ENCODE measurements at places on chromosomes 5 and 9. TPM values are rescaled to one million over a fixed set of nuclear protein-coding genes. Genes with fewer than 3 reads are reported as not detected.

The GHR gene
- total RNA-seq, result 1.5 TPM

The PCDHAC2 gene
- not detected for total RNA-seq

The OTP gene
- not detected for total RNA-seq

The MED22 gene
- total RNA-seq, result 28.6 TPM

The UNC5A gene
- total RNA-seq, result not detected

The SPOCK1 gene
- total RNA-seq, result 238 TPM

The CARTPT gene
- total RNA-seq, result not detected

The TCF7 gene
- 1.4 TPM for total RNA-seq

The CCDC192 gene
- not detected for total RNA-seq

- peak; percentile 58 for DNase-seq
Observed at GRCh38 chr9:20753761-20754160, 69.7 kb downstream of the FOCAD start.

DNA sequence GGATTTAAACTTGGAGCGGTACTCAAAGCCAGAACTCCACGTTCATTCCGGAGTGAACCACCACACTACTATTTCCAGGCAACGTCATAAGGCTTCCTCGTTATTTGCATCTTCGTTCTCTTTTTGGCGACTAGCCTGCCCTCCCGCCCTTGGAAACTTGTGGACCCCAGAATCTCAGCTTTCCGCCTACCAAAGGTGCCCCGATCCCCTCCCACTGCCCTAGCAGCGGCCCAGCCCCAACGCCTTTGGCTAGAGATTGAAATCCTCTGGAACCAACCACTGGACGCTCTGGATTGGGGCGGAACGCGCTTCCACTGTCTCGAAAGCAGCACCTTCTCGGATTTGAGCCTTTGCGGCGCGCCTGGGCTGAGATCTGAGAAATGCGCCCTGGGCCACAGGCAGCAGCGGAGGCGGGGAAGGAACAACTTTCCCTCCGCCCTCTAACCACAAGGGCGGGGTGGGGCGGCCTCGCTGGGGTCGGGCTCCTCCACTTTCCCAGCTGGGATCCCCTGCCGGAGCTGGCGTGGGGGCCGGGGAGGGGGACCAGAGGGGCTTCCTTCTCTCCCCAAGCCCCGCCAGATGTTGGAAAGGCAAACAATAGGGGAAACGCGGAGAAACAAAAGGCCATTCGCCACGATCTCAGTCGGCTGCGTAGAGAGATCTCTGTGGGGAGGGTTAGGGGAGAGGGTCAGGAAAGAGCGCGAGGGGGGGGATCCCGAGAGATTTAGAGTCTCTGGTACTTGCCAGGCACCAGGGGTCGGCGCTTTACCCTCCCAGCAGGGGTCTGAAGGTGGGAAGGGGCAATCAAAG, 1.3 kb downstream of the MOB3B start:
- peak; percentile 62 for DNase-seq

DNA sequence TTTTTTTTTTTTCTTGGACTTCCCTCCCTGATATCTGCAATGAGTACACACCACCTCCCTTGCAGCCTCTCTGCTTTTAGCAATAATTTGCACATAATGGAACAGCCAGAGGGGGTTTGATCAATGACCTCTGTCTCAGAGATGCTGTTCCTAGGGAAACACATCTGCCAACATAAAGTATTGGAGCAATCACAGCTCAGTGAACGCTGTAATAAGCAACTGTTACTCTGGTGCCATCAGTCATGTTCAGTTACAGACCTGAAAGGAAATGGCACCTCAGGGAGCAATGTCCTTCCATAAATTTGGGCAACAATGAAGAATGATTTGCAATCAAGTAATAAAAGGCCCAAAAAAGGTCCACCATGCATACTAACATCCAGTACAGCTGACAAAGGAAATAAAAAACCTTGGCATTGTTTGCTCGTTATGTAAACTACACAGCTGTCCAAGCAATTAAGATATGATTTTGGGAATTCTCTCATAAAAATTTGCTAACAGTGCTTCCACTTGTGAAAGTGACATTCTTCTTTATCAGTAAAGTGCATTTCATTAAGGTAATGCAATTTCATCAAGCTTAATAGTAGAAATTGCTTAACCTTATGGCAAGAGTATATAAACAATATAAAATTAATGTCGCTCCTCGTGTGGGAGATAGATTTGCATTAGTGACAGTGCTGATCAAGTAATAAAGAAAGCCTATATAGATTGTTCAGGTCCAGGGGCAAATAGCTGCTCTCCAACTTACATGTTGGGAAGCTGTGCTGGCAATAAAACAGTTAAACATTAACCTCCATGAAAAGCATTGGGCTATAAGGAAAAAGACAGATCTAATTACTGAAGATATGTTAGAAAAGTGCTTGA, 167.8 kb downstream of the RASEF start:
- no peak for DNase-seq

DNA sequence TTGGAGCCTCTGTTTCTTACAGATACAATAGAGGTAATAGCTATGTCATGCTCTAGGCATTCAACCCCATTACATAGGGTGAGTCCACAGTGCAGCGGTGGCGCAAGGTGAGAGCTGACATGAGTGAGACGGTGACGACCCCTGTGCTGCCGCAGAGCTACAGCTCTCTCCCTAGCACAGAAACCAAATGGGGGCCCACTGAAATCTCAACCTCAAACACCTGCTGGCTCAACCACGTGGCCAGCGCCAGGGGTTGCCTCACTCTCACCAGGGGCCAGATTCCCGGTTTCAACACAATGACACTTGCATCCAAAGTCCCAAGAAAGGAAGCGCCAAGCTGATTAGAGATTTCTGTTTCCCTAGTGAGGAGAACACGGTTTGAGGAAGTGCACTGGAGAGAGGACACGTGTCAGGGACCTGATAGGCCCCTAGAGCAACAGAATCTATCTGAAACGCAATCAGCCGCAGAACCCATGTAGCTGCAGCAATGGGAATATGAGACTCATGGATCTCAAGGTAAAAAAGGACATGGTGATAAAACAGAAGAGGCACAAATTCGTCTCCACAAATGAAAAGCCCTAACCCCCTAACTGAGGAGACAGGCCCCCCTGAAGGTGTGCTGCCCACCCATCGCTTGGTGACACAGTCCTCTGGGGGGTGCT, 114.3 kb downstream of the CRB2 start:
- DNase-seq, result no peak

DNA sequence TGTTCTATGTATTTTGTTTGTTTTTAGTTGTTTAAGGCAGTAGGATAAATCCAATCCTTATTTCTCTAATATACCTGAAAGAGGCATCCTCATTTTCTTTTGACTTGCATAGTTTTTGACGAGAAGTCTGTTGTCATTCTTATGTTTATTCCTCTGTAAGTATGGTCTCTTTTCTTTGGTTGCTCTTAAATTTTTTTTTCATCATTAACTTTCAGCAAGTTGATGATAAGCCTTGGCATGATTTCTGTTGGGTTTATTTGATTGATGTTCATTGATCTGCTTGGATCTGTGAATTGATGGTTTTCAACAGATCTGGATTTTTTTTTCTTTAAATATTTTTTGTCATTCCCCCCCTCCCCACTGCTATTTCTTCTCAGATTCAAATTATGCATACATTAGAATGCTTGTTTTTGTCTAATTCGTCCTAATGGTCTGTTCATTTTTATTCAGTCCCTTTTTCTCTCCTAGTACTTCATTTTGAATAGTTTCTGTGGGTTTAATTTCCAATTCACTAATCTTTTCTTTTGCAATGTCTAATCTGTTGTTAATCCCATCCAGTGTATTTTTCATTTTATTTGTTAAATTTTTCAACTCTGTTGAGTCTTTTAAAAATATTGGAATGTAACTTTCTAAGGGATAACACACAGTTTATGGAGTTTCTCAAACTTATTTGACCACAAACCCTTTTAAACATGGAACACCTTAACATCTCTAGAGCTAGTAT, 495.9 kb downstream of the CSNK1G3 start:
- DNase-seq, result peak; percentile 32

DNA sequence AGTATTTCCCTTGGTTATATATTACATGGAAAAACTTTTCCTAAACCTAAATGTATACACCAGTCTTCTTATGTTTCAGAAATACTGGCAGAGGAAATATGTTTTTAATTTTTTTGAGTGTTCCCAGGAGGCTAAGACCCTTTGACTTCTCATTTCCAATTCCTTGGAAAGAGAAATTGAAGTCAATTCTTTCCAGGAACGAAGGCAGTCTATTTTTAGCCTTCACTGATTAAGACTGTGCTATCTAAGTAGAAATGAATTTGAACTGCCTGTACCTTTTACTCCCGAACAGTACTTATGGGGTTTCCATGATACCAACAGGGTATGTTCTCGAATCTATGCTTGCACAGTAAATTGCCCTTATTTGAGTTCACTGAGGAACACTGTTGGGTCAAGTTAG, 340.3 kb upstream of the CD180 start:
- no peak for DNase-seq

DNA sequence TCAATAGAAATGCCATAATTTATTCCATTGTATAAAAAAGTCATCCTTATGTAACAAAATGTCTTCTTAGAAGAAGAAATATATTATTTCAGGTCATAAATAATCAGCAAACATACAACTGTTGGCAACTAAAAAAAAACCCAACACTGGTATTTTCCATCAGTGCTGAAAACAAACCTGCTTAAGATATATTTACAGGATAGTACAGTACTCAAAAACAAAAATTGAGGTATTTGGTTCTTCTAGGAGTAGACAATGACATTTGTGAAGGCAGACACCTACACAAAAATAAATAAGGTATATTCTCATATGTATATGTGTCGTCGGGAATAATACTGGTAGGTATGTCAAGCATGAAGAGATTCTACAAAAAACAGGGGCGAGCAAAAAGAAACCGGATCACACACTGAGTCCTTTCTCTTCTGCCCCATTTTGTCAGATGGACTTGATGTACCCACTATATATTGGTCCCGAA, 2.9 kb downstream of the DUSP1 start:
- DNase-seq, result no peak

- no peak for DNase-seq
Observed at GRCh38 chr9:94772144-94772543, 45.6 kb downstream of the AOPEP start.

GRCh38 chr5:146753641-146754040, 124.9 kb downstream of the PPP2R2B start:
- no peak for DNase-seq

DNA sequence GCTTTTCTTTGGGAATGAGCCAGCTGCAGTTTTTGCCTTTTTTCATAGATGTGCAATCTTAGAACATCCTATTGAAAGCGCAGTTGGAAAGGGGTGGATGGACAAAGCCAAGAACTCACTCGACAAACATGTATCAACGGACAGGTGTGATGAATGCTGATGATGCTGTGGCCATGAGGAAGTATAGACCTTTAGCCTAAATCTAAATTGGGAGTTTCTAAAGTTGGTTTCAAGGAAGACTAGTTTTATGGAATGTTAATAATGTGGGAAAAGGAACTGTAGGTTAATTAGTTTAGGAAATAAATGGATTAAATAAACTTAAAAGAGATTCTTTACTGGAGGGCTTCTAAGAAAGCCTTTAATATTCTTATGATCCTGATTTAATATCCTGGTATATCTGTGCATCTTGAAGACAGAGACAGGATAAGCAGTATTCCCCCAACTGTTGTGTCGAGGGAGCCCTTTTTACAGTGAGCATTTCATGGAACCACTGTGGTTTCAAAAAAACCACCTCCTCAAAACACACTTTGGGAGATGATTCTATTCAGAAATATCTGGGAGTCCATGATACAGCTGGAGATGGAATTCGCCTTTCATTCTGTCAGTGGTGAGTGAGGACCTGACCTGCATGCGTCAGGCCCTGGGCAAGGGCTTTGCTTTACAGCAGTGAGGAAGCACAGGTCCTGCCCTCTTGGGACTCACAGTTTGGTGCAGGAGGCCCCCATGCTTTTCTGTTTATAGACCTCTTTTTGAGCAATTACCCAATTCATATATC, 82.6 kb downstream of the AOPEP start:
- DNase-seq, result no peak

- DNase-seq, result no peak
Observed at GRCh38 chr9:2700398-2700797, 16.9 kb upstream of the KCNV2 start.

DNA sequence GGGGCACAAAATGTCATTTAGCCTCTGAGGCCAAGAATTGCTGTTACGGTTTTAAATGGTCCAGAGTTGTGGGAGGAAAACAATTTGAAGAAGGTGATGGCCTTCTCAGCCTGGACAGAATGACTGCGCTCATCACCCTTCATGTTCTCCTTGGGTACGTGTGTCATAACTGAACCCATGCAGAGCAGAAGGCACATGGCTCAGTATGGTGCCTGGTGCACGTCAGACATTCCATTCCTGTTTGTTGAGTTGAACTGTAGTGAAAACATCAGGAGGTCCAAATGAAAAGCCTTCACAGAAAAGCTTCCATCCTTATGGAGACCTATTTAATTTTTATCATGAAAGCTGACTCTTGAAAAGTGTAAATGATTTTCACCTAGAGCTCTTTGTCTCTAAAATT, 133.2 kb downstream of the CFAP90 start:
- peak; percentile 6 for DNase-seq

DNA sequence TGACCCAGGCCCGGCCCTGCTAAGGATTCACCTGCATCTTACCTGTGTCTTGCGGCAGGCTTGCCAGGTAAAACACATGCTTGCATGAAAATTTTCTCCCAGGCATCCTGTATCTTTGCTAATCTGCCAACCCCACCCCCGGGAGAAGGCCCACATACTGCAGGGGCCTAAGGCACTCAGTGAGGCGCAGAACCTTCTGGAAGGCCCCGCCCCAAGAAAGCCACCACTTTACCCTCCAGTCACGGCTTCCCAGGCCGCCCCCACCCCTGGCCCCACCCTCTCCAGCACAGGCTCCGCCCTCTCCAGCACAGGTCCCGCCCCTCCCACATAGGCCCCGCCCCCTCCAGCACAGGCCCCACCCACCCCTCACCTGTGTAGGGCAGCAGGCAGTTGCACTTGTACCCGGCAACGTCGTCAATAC, 29.8 kb upstream of the SEC16A start:
- DNase-seq, result peak; percentile 34

DNA sequence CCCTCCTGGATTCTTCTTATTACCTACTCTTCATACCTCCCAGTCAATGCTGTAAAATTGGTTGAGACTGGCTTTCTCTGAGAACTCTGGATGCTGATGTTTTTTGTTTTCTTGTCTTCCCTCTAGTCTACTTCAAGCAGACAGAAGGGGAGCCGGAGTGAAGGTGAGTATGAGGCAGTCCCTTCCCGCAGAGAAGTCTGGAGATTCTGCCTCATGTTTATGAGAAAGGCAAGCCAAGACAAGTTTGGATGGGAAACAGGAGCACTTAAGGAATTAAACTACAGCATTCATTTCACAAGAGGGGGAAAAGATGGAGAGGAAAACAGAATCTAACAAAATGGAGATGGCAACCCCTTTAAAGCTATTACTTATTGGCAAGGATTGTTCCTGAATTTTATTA, 246.1 kb downstream of the TRIM32 start:
- DNase-seq, result no peak

DNA sequence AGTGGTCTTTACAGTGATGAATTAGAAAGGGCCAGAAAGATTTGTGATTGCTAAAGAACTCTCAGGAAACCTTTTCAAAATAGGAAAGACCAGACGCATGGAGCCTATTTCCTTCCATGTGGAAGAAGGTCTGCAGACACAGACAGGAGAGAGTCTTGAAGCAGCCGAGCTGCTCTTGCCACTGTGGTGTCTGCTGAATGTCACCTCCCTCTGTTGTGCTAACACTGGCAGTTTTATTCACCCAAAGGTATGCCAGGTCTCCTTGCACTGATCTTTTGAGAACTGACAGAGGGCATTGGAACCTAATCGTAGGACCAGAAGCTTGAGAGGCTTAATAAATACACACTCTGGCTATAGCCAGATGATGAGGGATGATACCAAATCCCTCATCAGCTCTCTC, 108.7 kb downstream of the SREK1 start:
- no peak for DNase-seq

GRCh38 chr5:124736805-124737188, 9.6 kb downstream of the ZNF608 start:
- DNase-seq, result no peak
